Activated T-cell treated with anti-CD3 and anti-CD28 coated beads for 24 hours (primary cell): ENCODE measurements at places on chromosomes 7 and 10.

DNA sequence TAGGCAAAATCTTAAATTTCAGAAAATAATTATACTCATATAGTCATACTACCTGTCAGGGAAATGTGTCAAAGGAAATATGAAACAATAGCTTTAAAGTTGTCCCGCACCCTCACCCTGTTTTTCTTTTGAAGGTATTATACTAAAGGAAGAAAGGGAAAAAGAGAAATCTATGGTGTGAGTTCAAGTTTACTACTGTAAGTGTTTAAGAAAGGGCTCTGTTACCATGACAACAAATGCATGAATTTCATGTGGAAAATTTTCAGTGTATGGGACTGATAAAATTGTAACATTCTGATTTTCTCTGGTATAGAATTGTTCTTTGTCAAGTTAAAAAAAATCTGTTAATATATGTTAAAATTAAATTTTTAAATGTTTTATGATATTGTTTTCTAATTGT is 229.8 kb downstream of the ADK start:
- no peak for DNase-seq

- no peak for DNase-seq
Measured at GRCh38 chr7:50528266-50529092, 36.7 kb downstream of the DDC start.

GRCh38 chr10:78298835-78299234 is 265.2 kb downstream of the RPS24 start:
- no peak for DNase-seq

DNA sequence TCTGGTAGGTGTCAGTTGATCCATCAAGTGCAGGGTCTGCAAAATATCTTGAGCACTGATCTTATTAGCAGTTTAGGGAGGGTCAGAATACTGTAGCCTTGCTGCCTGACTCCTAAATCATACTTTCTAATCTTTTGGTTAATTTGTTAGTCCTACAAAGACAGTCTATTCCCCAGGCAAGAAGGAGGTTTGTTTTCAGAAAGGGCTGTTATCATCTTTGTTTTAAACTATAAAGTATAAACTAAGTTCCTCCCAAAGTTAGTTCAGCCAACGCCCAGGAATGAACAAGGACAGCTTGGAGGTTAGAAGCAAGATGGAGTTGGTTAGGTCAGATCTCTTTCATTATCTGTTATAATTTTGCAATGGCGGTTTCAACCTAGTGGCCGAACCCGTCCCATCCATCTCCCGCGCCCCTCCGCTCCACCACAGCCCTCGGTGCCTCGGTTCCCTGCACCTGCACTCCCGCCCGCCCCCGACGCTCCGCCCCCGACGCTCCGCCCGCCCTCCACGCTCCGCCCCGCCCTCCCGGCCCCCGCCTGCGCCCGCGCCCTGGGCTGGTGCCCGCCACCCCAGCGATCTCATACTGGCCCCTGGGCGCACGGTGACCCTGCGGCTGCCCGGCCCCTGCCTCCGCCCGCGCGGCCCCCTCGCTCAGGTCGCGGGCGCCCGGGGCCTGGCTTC is at the start of gene ADCK2:
Gene ADCK2 (plus strand): TSS at position 564 of the 681 bp plus-strand sequence. CDS start 386 bp downstream, outside the sequence.
- peak; percentile 54 for DNase-seq

GRCh38 chr10:69759641-69760040 is 42.1 kb upstream of the COL13A1 start:
- no peak for DNase-seq

DNA sequence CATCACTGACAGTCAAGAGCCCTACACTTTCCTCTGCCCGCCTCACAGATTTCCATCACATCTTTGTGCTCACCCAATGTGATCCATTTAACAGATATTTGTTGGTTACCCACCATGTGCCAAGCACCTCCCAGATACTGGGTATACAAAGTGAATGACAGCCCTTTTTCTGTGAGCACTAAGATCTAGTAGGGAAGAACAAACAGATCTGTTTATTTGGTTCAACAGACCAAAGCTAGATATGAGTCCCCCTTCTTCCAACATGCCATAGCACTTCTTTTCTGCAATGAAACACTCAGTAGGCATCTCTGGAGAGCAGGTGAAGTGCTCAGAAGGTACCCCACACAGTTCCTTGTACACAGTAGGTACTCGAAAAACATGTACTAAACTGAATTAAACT is 101.4 kb downstream of the HIPK2 start:
- DNase-seq = no peak

GRCh38 chr7:2670720-2671391 is 17.1 kb upstream of the AMZ1 start:
- peak; percentile 51 for DNase-seq

DNA sequence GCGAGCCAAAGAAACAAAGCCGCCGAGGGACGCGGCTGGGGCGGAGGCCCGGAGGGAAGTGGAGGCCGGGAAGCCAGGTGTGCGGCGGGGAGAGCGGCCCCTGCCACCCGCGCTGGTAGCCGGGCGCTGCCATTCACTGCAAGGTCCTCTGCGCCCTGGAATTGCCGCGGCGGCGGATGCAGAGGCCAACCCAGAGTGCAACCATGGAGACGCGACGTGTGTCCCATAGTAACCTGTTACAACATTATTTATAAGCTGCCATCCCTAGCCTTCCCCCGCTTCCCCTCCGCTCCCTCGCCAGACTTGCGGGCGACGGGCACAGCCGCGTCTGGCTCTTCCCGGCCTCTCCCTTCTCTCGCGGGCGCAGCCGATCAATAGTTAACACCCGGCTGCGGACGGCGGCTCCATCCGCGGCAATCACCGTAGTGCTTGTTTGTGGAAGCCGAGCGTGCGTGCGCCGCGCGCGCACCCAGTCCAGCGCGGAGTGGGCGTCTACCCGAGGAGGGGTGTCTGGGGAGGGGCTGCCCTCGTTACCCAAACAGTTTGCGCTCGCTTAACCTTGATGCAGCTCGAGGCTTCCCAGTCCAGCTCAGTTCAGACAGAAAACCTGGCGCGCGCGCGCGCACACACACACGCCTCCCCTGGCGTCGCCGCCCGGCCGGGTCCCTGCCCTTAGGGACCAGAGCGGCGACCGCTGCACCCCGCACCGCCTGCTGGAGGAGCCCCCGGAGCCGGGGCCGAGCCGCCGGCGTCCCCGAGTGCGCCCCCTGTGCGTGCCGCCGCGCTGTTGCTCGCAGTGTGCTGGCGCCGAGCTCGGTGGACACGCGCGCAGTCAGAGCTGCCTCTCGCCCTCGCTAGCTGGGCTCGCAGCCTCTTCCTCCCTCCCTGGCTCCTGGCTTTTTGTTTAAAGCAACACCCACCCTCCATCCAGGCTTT is 165.4 kb upstream of the DPP6 start:
- DNase-seq = no peak

DNA sequence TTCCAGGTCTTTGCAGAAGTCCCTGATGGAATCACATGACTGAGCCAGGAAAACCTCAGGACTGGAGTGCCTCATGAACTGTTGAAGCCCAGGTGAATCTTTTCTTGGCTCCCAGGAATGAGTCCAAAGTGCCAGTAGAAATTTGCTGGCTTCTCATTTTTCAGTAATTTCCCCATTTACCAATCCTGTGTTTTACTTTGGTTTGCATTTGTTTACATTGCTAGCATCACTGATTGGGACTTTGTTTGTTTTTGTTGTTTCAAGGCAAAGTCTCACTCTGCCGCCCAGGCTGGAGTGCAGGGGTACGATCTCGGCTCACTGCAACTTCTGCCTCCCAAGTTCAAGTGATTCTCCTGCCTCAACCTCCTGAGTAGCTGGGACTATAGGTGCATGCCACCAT is 1.6 kb upstream of the ZNF12 start:
- DNase-seq = no peak
